Activated T-helper 1 cell treated with anti-CD3 and anti-CD28 coated beads, Interleukin-2, amount 50 U/mL, for 16 hours (primary cell): ENCODE measurements at places on chromosomes 3 and 15.

GRCh38 chr15:89531796-89532537 is 35.6 kb upstream of the RHCG start:
- no peak for DNase-seq

- no peak for DNase-seq
Observed at GRCh38 chr3:14852058-14852594, 33.4 kb downstream of the FGD5 start.

- DNase-seq, result no peak
Observed at GRCh38 chr3:120795959-120796358, 53.4 kb downstream of the GTF2E1 start.

DNA sequence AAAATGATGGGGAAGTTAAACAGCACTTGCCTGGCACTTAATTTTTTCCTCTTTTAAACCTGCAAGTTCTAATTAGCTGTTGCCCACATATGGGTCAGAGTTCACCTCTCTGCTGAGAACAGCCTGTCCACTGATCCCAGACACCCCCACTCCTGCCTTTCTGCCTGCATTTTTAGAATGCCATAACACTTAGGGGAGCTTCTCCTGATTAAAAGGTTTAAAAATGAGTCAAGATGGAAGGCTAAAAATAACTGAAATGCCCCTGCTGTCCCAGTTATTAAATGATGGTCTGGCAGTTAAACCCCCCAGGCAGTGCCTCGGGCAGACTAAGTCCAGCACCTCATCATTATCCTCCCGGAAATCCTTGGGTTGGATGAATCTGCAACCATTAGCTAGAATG is 913.6 kb upstream of the ARPP21 start:
- DNase-seq, result no peak

DNA sequence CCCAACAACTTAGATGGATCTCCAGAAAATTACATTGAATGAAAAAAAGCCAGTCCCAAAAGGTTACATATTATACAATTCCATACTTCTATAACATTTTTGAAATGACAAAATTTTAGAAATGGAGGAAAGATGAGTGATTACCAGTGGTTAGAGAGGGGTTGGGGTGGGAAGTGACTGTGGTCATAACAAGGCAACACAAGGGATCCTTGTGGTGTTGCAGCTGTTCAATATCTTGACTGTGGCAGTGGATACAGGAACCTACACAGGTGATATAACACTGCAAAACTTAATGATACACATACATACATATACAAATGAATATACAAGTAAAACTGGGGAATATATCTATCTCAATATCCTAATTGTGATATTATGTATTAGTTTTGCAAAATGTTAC is 9.6 kb downstream of the GOLGB1 start:
- no peak for DNase-seq

DNA sequence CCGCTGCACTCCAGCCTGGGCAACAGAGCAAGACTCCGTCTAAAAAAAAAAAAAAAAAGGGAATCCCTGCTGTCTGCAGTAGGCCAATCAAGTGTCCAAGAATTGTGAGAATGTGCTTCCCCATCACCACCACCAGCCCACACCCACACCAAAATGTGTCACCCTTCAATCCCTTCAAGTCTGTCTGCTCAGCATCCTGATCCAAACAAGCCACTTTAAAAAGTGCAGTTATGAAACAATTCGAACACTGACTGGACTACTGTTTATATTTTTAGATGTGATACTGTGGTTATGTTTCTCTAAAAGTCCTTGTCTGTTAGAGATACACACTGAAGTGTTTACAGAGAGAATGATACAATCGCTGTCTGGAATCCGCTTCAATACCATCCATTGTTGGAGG is 78.1 kb upstream of the CGNL1 start:
- no peak for DNase-seq

- DNase-seq, result no peak
Observed at GRCh38 chr3:25556447-25556846, 108.3 kb downstream of the TOP2B start.

- DNase-seq, result no peak
Observed at GRCh38 chr3:186022931-186023330, 85.1 kb upstream of the TRA2B start.

DNA sequence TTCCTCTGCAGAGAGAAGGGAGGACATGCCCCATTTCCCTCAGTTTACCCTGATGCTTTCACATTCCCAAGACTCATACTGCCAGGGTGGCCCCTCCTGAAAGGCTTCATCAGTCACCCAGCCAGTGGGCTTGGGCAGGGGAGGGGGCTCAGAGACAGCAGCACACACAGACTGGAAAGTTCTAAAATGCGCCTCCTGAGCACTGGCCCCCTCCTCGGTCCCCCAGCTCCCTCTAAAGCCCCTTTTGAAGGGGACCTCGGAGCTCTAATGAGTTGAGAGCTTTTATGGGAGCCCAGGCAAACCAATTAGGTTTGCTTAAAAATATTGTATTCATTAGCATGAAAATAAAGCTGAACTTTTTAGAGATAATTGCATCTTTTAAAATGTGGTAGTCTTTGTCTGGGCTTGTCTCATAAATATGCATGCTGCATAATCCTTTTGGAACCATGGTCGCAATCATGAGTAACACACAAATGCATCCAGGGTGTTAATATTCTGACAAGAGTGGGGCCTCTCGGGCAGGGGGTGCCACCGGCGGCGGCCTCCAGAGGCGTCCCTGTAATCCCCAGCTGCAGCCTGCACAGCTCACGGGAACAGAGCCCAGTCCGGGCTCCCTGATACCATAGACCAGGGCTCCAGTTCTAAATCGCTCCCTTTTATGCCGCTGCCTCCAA is 78.5 kb downstream of the RPLP1 start:
- DNase-seq, result no peak

DNA sequence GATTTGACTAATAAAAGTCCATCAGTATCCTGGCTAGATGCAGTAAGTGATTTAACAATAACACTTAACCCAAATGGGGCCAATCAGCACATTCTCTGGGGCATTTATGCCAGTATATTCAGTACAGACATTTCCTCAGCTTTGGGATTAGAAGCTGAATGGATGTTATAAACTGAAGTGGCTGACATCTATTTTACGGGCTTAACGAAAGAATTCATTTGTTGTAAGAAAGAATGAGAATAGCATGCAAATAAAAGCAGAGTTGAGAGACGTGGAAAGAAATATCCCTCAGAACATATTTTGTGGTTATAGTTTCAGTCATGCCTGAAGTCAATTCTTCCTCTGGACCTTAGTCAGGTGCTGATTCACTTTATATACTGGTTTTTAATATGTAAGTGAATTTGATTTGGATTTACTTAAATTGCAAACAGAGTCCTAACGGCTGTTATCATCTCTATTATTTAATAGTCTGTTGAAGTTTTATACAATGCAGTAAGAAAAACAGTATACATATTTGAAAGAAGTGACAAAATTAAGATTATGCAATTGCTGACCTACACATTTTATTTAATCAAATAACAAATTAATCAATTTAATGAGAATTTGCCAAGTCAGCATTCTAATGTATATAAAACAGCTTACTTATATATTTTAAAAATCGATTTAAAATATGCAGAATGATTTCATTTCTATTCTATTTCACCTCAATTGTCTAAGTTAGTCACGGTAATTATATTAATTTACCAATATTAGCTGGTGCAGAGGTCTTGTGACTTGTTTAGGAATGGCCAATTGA is 513.9 kb upstream of the CADM2 start:
- DNase-seq, result no peak

DNA sequence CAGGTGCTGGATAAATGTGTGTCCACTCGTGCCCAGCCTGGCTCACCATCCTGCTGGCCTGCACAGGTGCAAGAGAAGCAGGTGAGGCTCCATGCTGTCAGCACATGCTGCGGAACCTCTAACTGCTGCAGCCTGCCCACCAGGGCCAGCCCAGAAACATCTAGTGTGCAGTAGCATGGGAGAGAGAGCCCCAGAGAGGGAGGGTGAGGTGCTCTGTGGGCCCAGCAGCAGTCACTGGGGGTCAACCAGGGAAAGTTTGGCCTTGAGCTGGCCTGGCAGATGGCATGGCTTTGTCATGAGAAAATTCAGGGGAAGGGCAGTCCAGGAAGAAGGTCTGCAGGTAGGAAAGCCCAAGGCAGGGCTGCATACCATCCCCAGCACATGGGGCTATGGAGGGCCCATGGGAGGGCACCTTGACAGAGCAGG is 18.2 kb upstream of the PRR23E start:
- DNase-seq, result no peak

GRCh38 chr3:139611528-139611927 is 66.2 kb downstream of the NMNAT3 start:
- DNase-seq, result no peak

- no peak for DNase-seq
Observed at GRCh38 chr3:5572168-5572567, 384.7 kb downstream of the EDEM1 start.

DNA sequence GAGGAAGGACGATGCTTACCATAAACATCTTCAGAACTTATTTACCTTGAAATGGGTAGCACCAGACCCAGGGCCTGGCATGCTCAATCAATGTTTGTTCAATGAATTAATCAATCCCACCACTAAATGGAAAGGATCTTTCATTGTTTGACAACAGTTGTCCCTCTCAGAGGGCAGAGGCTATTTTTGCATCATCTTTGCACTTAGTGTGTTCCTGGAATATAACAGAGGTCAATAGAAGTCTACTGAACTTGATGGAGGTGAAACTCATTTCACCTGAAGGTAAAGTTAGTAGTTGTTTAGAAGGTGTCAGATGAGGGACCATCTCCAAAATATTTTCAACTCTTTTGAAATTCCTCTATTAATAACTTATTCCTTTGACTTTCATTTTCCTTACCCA is 36.9 kb upstream of the LACTB start:
- no peak for DNase-seq

DNA sequence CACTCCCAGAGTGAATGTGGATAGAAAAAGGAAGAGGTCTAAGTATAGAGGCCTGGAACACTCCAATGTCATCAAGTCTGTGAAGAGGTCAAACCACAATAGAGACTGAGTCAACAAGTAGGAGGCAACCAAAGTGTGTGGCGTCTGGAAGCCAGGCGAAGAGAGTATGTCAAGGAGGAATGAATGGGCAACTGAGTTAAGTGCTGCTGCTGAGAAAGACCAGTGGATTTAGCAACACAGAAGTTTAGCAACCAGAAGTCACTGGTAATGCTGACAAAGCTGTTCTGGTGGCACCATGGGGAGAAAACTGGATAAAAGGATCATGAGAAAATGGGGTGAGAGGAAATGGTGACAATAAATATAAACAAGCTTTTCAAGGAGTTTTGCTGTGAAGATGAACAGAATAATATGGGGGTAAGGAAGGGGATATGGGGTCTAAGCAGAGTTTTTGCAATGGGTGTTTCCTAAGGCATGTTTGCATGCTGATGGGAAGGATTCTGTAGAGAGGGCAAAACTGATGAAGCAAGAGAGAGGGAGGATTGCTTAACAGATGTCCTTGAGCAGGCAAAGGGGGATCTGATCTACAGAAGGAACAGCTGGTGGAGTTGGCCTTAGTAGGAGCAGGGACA is 38.4 kb downstream of the PCOLCE2 start:
- DNase-seq, result no peak

- no peak for DNase-seq
Observed at GRCh38 chr3:78086150-78086549, 1046.3 kb downstream of the ROBO2 start.

DNA sequence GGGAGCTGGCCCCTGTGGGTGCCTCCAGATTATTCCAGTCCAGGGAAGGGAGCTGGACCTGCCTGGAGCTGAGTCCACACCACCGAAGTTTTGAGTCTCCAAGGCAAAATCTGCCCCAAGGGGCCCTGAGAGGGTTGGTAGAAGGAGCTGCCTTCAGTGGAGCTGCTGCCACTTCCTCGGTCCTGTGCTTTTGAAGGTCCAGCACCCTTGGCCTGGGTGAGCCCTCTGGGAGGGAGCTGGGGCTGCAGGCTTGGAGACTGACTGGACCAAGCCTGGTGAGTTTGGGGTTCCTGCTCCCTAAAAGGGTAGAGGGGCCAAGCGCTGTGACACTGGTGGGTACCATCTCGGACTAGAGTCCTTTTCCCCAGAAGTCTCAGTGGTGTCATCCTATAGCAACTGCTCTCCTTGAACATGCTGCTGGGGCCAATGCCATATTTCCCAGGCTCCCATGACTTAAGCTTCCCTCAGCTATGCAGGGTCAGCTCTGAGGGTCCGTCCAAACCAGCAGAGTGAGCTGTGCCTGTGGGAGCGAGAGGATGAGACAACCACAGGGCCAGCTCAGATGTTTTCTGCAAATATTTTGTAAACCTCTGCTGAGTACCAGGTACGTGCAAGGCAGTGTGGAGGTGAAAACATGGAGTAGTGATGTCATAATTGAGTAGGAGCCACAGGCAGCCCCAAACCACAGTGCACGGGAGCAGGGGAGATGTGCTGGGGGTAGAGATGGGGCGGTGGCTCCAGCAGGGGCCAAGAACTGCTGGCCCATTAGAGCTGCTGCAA is 96.0 kb downstream of the ABHD5 start:
- no peak for DNase-seq

GRCh38 chr3:86914670-86915069 is 76.3 kb downstream of the VGLL3 start:
- no peak for DNase-seq

- DNase-seq, result no peak
Observed at GRCh38 chr3:112407214-112407887, 74.4 kb downstream of the CD200 start.

DNA sequence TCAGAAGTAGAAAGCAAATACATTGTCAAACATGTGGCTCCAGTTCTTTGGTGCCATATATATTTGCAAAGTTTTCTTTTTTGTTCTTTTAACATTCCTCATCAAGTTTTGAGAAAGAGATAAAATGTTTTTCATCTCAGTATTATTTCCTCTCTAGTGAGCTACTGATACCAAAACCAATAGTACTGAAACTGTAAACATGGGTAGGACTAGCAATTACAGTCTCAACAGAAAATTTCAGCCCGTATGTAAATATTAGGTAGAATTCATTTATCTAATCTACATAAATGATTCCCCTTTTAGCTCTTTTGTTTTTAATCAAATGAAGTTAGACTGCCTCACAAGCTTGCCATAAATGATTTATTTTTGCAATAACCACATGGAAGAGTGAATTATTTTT is 21.4 kb downstream of the SECISBP2L start:
- DNase-seq, result no peak
